Endothelial cell of umbilical vein (primary cell): ENCODE measurements at places on chromosomes 7 and 10. TPM values are rescaled to one million over a fixed set of nuclear protein-coding genes. Genes with fewer than 3 reads are reported as not detected.

The CYP3A7 gene
- total RNA-seq, result not detected in 2 replicates

The ABCC2 gene
- 1.7 and 3.3 TPM in 2 replicates for total RNA-seq

The UCN3 gene
- not detected in 2 replicates for total RNA-seq

The PPP1R17 gene
- not detected in 2 replicates for total RNA-seq

The CCDC71L gene
- 62.5 and 65.2 TPM in 2 replicates for total RNA-seq

The PNLIPRP1 gene
- not detected in 2 replicates for total RNA-seq

The DYDC2 gene
- total RNA-seq, result not detected in 2 replicates

The VWC2 gene
- not detected in 2 replicates for total RNA-seq

The NUTM2A gene
- total RNA-seq, result 0.14 and 0.73 TPM in 2 replicates

The PLEKHS1 gene
- not detected in 2 replicates for total RNA-seq

DNA sequence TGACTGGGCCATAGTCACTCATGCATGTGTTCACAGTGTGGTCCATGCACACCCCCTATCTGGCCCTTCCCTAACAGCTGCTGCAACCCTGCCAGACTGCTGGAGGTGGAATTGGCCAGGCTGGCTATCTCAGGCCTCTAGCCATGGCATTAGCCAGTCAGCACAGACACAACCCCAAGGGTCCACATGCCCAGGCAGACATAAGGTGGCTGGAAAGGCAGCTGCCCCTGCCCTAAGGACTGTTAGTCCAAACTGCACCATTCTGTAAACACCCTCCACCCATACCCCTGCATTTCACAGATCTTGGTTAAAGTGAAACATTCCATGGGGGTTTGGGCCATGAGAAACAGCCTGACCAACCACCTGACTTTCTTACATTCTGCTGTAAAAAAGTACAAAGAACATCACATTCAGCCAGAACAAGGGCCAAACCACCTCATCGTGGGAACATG is 137.4 kb upstream of the KCNMA1 start:
- no peak for DNase-seq

- no peak for DNase-seq
Observed at GRCh38 chr10:5582736-5583135, 58.0 kb downstream of the CALML3 start.

- no peak for DNase-seq
Observed at GRCh38 chr7:157012113-157012547, 1.7 kb upstream of the MNX1 start.

DNA sequence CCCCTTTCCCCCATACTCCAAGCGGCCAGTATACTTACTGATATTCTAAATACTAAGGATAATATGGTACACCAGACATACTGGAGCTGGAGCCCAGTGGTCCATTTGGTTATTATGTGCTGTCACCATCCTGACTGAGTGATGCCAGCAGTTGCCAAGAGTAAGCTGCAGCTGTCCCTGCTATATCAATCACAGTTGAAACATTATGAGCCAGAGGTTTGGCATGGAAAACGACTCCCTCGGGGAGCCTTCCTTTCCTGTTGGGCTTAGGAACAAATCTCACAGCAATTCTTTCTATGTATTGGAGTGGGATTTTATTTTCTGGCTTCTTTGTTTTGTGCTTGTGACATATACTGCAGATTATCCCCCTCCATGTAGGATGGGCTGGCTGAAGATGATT is 32.6 kb downstream of the STRIP2 start:
- DNase-seq, result no peak

DNA sequence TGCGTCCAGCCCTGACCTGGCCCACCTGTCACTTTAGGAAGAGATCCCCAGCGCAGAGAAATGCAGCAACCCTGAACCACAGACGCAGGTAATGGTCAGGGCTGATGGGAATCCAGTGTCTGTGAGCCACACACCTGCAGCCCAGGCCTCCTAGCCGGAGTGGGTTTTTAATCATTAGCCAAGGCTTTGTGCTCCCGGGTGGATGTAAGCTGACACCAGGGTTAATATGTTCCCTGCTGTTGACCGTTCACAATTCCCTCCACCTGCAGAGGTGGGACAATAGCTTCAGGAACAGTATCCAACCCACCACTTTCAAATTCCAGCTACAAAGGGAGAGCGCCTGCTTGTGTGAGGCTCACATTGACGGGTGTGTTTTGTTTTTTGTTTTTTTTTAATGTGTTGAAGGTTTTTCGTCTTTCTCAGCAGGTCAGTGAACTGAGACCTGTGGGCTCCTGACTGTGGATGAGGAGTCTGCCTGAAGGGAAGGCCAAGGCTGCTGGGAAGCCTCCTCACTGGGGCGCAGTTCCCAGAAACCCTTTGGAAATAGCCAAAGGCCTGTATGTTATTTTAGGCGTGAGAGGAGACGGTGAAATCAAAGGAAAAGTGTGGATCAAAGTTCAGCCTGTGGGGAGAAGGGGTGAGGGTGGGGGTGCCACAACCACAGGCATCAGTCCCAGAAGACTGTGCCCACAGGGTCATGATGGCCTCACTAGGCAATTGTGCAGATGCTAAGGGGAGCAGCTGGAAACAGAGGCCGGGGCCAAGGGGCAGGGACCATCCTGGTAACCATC is 111.1 kb downstream of the TNS3 start:
- no peak for DNase-seq

GRCh38 chr10:22655312-22655981 is 58.9 kb downstream of the PIP4K2A start:
- DNase-seq, result no peak

- no peak for DNase-seq
Observed at GRCh38 chr10:94355841-94356240, 6.9 kb downstream of the NOC3L start.

DNA sequence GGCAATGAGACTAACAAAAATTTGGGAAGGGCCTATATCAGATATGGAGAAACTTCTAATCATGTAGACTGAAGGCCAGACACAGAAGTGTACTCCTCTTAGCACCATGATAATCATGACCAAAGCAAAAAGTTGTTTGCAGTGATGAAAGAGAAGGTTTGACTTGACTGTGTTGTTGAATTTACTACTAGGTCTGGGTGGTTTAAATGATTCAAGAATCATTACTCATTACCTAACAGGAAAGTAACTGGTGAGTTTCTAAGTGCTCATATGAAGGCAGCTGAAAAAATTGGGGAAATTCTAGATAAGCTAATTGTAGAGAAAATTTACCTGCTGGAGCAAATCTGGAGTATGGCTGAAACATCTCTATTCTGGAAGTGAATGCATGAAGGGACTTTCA is 451.5 kb upstream of the SORCS1 start:
- DNase-seq, result no peak

GRCh38 chr10:107614939-107615685 is 450.6 kb upstream of the SORCS1 start:
- no peak for DNase-seq

DNA sequence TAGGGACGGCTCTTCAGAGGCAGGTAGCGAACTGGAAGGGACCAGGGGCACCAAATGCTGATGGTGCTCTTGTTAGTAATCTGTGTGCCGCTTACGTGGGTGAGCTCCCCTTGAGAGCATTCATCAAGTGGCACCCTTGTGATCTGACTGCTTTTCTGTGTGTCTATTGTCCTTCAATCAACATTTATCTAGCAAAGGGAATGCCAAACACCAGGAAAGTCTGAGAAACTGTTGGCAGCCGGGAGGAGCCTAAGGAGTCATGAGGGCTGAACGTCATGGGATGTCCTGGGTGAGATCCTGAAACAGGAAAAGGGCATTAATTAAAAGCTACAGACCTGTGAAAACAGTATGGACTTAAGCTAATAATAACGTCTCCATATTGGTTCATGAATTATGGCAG is 733.1 kb downstream of the TYW1 start:
- DNase-seq, result no peak

- no peak for DNase-seq
Observed at GRCh38 chr7:132646052-132646451, 69.8 kb upstream of the PLXNA4 start.

GRCh38 chr7:97513326-97513725 is 218.6 kb upstream of the TAC1 start:
- DNase-seq, result no peak

DNA sequence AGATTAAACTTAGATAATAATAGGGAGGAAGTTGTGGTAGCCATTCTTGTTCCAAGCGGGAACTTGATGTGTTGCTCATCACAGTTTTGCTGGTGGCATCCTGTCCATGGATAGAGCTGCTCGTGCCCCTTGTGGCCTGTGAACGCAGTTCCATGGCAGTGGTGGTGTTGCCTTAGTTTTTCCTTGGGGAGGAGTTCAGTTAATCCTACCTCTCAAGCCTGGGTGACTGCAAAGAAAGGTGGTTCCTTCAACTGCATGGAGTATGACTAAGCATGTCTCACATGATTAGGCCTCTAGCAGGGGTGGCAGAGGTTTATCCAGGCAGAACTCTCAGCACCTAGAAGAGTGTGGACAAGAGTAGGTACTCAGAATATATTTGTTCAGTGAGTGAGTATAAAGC is 99.7 kb downstream of the MAPK8 start:
- no peak for DNase-seq

- DNase-seq, result no peak
Observed at GRCh38 chr10:83945982-83946718, 193.2 kb upstream of the GHITM start.

- peak; percentile 56 for DNase-seq
Observed at GRCh38 chr10:89563861-89564478, 28.6 kb upstream of the SLC16A12 start.

- DNase-seq, result no peak
Observed at GRCh38 chr10:86798611-86799010, 42.2 kb downstream of the BMPR1A start.

DNA sequence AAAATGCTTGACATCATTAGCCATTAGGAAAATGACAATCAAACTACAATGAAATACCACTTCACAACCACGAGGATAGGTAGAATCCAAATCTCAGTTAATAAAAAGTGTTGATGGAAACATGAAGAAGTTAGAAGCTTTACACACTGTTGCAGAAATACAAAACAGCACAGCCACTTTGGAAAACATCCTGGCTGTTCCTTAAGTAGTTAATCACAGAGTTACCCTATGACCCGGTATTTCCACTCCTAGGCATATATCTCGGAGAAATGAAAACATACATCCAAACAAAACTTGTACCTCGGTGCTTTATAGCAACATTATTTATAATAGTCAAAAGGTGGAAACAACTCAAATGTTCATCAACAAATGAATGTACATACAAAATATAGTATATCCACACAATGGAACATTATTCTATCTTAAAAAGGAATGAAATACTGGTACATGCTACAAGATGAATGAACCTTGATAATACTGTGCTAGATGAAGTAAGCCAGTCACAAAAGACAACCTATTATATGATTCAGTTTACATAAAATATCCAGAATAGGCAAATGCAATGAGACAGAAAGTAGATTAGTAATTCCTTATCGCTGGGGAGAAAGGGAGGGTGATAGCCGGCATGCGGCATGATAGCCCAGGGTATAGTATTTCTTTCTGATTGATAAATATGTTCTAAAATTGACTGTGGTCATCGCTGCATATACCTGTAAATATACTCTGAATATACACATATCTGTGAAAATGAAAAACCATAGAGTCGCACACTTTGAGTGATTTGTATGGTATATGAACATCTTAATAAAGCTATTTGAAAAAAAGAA is 1.9 kb downstream of the VWDE start:
- peak; percentile 6 for DNase-seq

DNA sequence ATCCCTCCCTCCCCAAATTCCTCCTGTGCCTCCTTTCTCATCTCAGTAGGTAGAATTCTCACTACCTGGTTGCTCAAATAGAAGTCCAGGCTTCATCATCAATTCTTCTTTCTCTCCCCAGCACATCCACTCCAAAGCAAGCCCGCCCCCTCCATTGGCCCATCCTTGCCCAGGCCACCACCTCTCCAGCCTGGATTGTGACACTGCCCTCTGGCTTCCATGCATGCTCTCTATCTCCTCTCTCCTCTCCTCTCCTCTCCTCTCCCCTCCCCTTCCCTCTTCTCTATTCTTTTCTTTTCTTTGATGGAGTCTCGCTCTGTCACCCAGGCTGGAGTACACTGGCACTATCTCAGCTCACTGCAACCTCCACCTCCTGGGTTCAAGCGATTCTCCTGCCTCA is 144.9 kb downstream of the UBE2H start:
- no peak for DNase-seq

- DNase-seq, result no peak
Observed at GRCh38 chr10:113390896-113391295, 162.0 kb upstream of the HABP2 start.

DNA sequence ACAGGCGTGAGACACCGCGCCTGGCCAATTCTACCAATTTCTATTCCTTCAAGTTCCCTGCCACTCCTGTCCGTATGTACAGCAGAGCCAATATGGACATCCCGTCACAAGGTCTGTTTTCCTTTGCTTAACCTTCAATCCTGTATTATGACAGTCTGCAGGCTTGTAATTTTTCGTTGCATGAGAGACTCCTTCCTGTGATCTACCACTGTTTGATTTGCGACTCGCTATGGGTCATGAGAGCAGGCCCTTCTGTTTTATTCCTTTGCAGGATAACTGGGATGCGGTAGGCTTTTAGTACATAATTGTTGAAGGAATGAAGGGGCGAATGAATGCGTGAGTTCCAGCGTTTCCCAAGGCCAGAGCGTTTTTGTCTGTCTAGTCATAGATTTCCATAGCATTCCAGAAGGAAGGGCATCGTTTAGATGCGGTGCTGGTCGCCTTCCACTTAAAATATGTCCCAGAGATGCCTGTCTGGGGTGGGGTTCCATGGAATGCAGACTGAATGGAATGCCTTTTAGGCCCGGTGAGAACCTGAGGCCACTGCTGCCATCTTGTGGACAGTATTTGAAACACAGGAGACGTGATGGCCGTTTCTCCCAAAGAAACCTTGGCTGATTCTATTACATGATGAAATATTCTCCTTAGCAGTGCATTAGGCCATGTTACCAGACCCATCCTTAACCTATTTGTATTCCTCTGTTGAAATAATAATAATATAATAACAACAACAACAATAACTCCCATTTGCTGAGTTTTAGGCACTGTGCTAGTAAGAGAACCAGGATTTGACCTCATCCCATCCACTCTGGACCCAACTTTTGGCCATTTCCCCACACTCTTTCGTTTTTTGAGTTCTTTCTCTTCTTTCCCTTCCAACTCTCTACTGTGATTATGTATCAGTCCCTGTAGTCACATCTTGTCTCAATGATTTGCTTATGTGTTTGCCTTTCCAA is 193.2 kb downstream of the MYOF start:
- DNase-seq, result peak; percentile 71

DNA sequence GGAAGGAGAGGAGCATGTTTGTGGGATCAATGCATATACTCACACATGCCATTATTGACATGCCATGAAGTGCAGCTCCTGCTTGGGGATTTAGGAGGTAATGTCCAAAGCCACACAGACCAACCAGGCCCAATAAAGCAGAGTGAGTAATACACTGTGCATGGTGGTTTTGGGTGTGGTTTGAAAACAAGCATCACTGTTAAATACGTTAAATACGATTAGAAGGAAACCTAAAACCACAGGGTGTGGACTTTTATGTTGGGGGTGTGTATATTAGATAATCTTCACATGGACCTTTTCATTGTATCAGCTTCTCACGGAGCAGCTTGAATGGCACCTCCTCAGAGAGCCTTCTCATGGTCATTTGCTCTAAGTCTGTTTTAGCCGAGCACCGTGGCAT is 10.4 kb upstream of the EIF3A start:
- DNase-seq, result no peak

DNA sequence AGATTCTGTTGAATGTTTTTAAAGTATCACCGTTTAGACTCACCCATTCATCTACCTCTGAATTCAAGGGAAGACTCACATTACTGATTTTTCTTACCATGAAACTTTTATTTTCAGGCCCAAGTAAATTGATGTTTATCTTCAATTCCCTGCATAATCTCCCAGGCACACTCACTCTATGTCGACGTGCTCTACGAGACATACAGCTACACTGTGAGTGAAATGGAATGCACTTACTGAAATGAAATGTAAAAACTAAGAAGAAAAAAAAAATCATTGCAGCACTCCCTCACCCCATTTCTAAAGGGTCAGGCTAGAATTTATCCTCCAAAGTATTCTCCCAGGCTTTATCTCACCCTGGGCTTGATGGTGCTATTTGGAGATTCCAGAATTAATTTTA is 987.9 kb downstream of the CCSER2 start:
- DNase-seq, result no peak
